H4 (cell line): ENCODE measurements at places on chromosomes 3 and 15.

DNA sequence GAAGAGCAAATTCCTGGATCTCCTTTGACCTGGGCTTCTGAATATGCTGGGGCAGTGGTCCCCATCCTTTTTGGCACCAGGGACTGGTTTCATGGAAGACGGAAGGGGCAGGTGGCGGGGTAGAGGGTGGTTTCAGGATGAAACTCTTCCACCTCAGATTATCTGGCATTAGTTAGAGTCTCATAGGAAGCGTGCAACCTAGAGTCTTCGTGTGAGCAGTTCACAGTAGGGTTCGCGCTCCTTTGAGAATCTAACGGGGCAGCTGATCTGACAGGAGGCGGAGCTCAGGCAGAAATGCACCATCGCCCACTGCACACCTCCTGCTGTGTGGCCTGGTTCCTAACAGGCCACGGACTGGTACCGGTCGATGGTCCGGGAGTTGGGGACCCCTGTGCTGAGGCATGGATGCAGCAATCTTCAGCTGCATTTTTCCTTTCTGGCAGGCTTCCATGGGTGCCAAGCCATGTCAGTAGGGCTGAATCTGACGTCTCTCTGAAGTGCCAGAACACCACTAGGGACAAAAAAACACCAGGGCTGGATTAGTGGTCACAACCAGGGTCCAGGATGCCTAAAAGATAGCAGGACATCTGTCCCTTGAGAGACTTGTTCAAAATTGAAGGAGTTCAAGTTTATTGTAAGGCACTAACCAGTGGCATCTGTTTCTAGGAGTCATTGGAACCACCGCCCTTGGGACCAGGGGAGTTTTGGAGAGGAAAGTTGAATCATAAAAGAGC lies 8.4 kb upstream of the GOLGB1 start:
- DNase-seq, result no peak

- DNase-seq, result peak; percentile 53
Measured at GRCh38 chr3:184808021-184808420, 3.9 kb upstream of the VPS8 start.

DNA sequence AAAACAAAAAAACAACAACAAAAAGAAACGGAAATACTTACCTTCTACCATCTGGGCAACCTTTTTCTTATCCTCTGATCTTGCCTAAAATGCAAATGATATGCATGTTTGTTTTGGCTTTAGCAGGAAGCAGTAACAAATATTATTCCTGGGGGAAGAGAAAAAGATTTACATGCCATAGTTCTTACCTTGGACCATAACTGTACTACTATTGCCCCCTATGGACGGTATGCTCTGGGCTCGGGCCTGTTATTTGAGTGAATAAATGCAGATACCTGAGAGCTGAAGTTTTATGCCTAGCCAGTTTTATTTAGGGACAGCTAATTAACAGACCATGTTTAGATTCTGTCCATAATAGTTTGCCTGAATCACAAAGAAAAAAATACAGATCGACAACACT lies 12.6 kb upstream of the STARD5 start:
- DNase-seq, result no peak

GRCh38 chr15:92634060-92634459 lies 21.5 kb downstream of the FAM174B start:
- DNase-seq, result no peak

DNA sequence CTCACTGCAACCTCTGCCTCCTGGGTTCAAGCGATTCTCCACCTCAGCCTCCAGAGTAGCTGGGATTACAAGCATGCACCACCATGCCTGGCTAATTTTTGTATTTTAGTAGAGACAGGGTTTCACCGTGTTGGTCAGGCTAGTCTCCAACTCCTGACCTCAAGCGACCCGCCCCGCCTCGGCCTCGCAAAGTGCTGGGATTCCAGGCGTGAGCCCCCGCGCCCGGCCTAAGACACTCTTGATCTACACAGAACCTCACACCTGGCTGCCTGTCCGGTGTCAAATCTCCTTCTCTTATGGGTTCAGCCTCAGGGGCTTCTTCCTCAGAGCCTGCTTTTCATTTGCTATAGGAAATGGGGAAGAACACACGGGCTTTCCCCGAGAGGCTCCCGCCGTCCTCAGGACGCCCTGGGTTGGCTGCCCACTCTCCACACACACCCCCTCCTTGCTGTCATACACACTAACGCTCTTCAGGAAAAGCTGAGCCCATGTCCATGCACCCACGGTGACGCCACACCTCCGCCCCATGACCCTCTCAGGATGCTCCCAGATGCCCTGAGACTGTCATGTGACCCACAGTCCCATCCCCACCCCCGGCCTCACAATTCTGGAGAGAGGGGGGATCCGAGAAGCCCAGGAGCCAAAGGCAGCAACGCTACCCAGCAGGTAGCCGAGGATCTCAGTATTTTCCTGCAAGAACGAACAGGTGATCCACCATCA lies 10.4 kb downstream of the TMEM44 start:
- no peak for DNase-seq

DNA sequence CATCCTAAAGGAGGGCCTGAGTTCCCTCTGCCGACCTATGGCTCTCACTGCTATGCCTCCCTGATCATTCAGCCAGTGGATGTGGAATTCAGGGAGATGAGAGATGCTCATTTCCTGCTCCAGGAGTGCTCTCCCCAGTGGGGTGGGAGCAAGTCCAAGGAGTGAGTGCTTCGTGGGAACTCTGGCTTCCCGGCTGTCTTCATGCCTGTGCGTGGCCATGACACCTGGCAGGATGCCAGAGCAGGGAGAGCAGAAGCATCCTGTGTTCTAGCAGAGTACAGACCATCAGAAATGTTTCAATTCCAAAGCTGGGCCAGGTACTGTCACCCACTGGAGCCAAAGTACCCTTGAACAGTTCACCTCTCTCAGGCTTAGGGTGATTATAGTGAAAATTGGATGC lies 45.1 kb downstream of the APH1B start:
- peak; percentile 21 for DNase-seq

GRCh38 chr3:13145826-13146642 lies 72.8 kb upstream of the IQSEC1 start:
- DNase-seq, result no peak

DNA sequence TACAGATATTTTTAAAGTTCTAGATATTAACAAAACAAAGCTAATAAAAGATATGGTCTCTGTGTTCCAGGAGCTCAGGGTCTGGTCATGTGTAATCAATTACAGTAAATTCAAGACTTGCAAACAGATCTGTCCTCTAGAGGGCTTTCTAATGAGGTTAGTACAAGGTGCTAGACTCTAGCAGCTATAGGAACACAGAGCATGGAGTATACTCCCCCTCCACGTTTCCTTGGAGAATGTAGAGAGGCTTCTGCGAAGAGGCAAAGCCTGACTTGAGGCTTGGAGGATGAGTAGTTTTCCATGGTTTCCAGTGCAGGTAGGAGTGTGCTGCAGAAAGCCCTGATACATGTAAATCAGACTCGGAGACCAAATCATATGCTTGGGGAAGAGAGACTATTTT lies 32.7 kb upstream of the DLG1 start:
- DNase-seq, result no peak

DNA sequence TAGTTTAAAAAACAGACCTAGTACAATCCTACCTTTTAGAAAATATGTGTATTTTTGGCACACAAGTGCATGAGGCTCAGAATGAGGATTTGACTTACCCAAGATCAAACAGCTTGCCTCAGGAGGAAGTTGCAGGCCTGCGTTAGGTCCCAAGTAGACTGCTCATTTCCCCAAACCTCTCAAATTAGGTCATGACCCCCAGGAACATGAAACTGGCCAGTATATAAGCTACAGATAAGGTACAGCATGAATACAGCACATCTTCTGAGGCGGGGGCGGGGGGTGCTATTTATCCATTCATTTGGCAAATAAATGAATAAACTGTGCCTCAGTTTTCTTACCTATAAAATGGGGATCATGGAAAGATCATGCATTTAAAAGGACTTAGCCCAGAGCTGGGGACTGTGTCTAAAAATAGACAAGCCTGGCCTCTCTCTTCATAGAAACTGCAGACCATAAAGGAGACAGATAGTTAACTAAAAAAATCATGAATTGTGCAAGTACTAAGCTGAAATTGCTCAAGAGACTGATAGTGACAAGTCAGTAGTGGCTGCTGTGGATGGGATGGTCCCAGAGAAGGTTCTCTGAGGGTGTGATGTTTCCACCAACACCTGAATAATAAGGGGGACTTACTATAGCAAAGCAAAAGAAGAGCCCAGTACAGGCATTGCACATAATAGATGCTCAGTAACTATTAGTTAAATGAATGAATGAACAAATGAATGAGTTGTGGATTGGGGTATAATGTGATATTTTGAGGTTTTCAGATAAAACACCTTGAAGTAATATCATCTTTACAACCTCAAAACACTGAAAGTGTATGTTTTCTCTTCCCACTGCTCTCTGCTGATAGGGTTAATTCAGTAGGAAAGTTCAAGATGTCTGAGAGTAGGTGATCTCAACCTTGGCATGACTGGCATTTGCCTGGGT lies 258.5 kb upstream of the PROK2 start:
- no peak for DNase-seq

- DNase-seq, result no peak
Measured at GRCh38 chr15:96038650-96039049, 291.9 kb upstream of the NR2F2 start.

DNA sequence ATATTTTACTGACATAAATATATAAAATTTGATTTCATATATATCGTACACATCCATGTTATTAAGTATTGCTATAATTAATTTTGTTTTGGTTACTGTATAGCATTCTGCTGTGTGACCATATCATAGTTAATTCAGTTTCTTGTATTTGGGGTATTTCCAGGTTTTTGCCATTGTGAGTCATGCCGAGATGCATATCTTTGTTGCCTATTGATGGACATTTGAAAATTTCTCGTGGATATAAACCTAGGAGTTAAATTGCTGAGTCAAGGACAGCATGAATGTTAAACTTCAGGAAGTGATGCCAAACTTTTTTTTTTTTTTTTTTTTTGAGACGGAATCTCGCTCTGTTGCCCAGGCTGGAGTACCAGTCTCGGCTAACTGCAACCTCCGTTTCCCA lies 33.7 kb upstream of the GPR171 start:
- DNase-seq, result no peak

DNA sequence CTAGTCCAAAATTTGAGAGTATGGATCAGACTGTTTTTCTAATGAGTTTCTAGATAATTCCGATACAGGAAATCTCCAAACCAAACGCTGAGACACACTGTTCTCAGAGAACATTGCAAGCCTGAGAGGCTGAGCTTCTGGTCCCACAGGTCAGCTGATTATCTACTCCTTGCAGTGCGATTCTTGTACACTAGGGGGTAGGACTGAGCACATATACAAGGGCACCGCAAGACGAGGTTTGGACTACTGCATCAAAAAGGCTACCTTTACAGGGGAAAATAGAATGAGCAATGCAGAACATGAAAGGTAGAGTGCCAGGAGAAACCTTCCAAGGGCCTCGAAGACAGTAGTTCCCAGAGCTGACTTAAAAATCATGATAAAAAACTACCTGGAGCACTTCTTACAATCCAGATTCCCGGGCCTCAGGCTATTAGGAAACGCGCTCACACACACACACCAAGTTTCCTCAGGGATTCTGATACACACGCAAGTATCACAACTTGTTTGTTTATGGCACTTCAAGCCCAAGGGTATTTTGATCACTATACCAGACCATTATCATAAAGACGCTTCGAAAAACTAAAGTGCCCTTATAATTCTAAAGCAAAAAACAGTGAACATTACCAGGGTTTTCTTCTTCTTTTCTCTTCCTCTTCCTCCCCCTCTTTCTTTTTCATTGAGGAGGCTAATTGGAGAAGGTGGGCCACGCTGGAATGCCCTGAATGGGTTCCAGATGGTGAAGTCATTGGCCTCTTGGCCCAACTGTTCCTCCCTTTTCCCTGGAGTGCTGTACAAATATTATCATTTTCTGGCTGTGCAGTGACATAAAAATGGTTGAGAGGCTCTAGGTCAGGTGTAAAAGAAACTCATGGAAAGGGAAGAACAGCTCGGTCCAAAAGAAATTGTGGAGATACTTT lies 61.8 kb downstream of the SLC12A8 start:
- DNase-seq, result peak; percentile 75

GRCh38 chr3:158313338-158313927 lies 203.5 kb downstream of the RSRC1 start:
- peak; percentile 46 for DNase-seq

- peak; percentile 48 for DNase-seq
Measured at GRCh38 chr3:5330152-5330810, 142.8 kb downstream of the EDEM1 start.

GRCh38 chr3:149532489-149533180 lies 58.1 kb downstream of the TM4SF4 start:
- no peak for DNase-seq

- DNase-seq, result no peak
Measured at GRCh38 chr3:103181160-103181559, 746.3 kb downstream of the ZPLD1 start.

- peak; percentile 22 for DNase-seq
Measured at GRCh38 chr3:52533623-52534280, at the start of gene NT5DC2. TSS of gene NT5DC2 (minus strand) at chr3:52533857. CDS start at chr3:52533737, 120 bp downstream.

DNA sequence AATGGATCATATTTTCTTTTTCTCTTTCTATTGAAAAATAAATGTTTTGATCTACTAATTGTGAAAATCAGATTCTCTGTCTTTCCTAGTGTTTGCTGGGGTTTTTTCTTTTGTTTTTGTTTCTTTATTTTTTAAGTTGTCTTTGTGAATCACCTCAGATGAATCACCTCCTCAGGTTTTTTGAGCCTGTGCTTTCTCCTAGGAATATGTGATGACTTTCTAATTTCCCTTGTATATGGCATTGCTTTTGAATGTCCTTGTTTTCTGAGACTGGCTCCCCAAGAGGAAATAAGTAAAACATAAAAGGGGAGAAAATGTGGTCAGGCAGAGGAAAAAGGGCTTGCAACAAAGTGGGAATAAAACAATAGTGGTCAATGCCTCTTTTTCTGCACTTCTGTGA lies 750.0 kb downstream of the ZPLD1 start:
- DNase-seq, result no peak

- no peak for DNase-seq
Measured at GRCh38 chr3:126538966-126539365, 15.0 kb downstream of the CHST13 start.
